Activated T-cell treated with anti-CD3 and anti-CD28 coated beads, Interleukin-2, amount 50 U/mL, for 48 hours (primary cell): ENCODE measurements at places on chromosomes 5 and 9.

- DNase-seq: no peak
These were observed 152.7 kb upstream of the ADAMTS16 start for GRCh38 chr5:4987431-4987830.

- no peak for DNase-seq
These were observed 175.1 kb upstream of the CDH10 start for GRCh38 chr5:24819841-24820240.

- DNase-seq: no peak
These were observed 8.0 kb downstream of the NR5A1 start for GRCh38 chr9:124499216-124499615.

DNA sequence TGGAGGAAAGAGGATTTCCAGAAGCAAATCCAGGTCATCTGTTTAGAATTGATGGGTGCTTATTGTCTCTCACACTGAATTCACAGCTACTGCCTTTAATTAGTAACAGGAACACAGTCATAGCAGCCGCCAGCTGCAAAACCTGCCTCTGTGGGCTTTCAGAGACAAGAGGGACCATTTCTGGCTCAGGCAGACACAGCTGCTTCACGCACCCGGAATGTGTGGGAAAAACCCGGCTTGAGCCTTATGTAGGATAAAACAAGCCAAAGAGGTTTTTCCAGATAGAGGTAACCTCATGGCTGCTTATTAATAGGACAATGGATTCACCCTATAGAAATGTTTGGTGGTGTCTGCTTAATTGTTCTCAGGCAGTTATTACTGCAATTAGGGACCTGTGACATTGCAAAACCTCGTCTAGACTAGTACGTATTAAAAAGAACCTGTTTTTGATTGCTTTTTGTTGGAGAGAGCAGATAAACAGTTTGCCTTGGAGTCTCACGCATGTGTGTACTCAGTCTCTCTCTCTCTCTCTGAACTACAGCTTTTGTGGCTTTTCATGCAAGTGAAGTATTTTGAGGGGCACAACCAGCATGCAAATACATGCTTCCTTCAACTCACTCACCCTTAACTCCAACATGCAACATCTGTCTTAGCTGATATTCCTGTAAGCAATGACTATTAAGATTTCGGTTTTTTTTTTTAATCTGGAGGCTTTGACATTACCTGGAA, 302.7 kb downstream of the PLK2 start:
- no peak for DNase-seq

DNA sequence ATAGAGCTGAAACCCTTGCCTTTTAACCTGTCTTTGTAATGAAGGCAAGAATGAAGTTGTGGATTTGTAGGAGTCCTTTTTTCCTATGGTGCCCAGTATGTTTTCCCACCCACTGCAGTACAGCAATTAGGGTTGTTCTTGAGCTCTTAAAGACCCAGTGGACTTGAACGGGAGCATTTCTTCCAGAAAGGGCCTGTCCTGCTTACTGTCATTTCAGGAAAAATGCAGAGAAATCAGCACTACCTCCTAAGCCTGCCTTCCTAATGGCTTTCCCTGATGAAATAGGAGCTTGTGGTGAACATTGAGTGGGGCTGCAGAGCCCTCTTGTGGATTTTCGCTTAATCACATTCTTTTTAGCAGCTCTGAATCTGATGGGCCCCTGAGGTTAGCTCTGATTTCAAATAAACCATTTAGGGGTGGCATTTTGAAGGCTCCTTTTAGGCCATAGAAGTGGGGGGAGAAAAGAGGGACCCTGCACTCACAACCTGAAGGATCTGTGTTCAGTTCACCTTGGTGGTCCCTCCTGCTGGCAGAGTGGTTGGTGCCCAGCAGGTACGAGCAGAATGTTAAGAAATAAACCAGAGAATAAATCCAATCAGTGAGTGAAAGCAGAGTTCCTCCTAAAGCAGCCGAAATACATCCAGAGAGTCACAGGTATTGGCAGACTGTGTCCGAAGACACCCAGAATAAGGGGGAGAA, 188.0 kb upstream of the KLF9 start:
- peak; percentile 61 for DNase-seq

DNA sequence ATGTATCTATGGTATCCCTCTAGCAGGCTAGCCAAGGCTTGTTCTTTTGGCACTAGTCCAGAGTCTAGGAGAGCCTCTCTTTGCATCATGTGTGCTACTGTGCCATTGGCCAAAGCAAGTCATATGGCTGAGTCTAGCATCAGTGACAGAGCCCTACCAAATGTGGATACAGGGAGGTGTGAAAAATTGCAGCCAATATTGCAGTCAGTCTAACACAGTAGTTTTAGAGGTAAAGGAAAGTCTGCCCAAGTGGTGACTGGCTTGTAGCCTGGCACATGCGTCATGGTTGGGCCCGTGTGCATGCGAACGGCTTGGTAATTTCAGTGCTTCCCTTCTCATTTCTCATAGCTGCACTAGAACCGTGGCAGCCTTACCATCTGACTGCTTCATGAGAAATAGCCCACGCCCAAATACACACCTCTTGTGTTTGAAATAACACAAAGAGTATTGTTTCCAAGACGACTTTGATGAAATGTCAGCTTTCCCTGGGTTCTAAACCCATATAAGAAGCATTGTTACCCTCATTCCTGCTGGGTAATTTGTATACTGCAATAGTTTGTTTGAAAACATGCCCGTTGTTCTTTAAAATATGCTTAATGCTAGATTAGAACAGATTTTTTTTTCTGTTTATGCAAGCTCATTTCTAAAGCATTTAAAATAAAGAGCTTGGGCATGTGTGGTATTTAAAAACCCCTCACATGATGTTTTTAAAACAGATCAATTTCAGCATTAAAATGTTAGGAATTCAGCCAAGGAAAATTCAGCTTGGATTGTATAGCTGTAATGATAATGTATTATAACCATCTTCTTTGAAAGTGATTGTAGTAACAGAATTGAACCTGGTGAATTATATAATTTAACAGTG, 113.2 kb downstream of the TLE4 start:
- DNase-seq: no peak

- no peak for DNase-seq
These were observed 43.9 kb downstream of the MAPKAP1 start for GRCh38 chr9:125663127-125663526.

DNA sequence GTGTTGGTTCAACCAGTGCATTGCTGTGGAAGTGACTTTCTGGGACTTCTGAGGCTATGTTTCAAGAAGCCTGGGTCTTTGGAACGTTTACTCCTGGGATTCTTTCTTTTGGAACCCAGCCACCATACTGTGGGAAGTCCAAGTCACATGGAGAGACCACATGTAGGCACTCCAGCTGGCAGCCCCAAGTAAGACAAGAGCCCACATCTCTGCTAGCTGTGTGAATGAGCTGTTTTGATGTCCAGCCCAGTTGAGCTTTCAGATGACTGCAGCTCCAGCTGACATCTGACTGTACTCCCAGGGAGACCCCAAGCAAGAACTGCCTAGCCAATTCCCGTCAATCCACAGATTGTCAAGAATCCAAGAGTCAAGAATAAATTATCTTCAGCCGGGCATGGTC, 60.1 kb upstream of the SPATA31D4 start:
- no peak for DNase-seq
